Renal cortical epithelial cell (primary cell): ENCODE measurements at places on chromosomes 11 and 22. TPM values are rescaled to one million over a fixed set of nuclear protein-coding genes. Genes with fewer than 3 reads are reported as not detected.

- DNase-seq, result peak; percentile 76
These were observed 11.1 kb downstream of the TXN2 start for GRCh38 chr22:36470162-36470993.

DNA sequence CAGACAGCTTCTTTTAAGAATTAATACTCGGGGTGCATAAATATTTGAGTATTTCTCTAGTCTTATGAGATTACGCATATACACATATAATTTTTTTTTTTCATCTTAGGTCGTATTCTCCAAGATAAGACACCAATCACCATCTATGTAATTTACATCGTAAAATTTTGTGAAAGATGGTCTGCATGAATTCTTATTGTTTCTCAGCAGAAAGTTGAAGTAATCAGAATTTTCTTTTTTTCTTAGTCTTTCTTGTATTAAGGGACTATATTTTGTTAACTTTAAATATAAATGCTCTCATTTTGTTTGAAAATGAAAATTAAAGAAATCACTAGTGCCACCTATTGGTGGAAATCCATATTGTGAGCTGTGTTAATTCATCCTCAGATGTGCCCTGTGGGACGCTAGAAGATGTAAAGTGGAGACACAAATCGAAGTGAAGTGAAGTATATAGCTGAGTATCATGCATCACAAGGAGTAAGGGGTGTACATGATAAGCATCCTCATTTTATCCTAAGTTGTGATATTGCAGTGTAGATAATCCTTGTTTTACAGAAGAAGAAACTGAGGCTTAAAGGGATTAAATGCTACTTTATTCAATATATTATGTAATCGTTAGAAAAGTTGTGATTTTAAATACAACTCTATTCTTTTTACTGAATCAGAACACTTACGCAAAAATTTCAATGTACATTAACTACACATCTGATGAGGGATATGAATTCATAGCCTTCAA is 2084.3 kb downstream of the LRRC4C start:
- DNase-seq, result peak; percentile 16

DNA sequence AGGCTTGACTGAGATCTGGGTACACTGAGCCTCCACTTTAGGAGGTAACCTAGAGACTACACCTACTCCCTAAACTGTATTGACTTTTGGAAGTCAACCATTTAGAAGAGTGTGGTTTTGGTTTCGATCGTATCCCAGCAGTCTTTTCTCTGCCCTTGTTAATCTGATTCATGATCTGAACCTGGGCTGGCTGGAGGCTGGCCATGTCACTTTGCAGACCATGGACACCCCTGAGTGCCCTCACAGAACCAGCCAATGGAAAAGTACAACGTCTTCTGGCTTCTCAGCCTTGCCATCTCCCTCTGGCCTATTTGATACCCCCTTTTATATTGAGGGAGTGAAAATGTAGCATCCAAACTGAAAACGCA is 10.8 kb downstream of the EHF start:
- peak; percentile 59 for DNase-seq

DNA sequence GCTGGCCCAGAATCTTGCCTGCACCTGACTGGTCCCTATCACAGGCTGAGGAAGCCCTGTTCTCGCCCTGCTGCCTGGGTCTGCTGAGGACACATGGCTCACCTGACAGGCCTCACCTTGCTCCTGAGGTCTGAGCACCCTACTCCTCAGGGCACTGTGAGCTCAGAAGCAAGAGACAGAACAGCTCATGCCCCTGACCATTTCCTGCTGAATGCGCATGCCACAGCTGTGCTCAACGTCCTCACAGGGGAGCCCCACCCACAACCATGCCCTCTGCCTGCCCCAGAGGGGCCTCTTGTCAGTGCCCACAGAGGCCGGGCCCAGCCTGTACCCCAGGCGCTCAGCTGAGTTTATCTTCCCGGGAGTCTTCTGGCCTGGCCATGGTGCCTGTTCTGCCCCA is 2.8 kb upstream of the TSPO start:
- DNase-seq, result no peak

Gene TUB
- total RNA-seq, result under 0.01 and 0.55 TPM in 2 replicates

Gene LRRC10B
- 0.15 TPM in 1 of 2 replicates, not detected in the other for total RNA-seq

Gene RTCB
- 126 and 182 TPM in 2 replicates for total RNA-seq

Gene CARD16
- total RNA-seq, result 0.50 and 4.9 TPM in 2 replicates

Gene SERPIND1
- total RNA-seq, result not detected in 2 replicates

Gene OR51D1
- total RNA-seq, result not detected in 2 replicates
